Hematopoietic multipotent progenitor cell (in vitro differentiated cells): ENCODE measurements at places on chromosomes 4 and X.

- DNase-seq: no peak
Observed at GRCh38 chr4:112279025-112279881, 6.5 kb downstream of the TIFA start.

GRCh38 chr4:164943192-164943591, 34.3 kb downstream of the TRIM61 start:
- DNase-seq: no peak

DNA sequence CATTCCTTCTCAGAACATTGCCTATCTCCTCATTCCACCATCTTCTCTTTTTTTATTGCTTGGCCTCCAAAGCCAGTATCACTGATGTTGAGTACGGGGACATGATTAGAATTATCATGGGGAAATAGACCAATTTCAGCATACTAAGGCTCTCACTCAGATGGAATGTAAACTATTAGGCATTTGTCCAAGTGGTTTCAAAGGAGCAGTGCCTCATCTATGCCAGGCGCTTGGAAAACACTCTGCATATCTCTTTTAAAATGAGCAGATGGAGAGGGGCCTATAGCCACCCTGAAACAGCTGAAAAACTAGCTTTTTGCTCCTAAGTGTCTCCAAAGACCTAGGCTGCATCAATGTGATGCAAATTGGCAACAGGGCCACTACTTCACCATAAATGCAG, 150.8 kb upstream of the DIPK2B start:
- DNase-seq: no peak

GRCh38 chr4:146182443-146182842, 6.9 kb downstream of the LSM6 start:
- no peak for DNase-seq

DNA sequence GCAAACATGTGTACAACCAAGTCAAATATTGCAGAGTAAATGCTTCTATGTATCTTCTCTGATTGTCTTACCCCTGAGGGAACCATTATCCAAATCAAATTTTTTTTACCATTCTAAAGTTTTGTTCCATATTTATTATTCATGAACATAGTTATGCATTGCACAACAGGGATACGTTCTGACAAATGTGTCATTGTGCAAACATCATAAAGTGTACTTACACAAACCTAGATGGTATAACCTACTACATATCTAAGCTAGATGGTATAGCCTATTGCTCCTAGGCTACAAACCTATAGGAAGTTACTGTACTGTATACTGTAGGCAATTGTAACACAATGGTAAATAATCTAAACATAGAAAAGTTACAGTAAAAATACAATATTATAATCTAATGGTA, 23.4 kb downstream of the BEX3 start:
- no peak for DNase-seq

- peak; percentile 6 for DNase-seq
Observed at GRCh38 chrX:107978707-107979307, 3.4 kb downstream of the TEX13B start.

- peak; percentile 82 for DNase-seq
Observed at GRCh38 chr4:40316333-40316781, 18.8 kb upstream of the CHRNA9 start.

GRCh38 chrX:31894152-31894551, 822.3 kb upstream of the FTHL17 start:
- DNase-seq: no peak

- DNase-seq: peak; percentile 1
Observed at GRCh38 chrX:35841872-35842271, 43.7 kb downstream of the MAGEB16 start.

- no peak for DNase-seq
Observed at GRCh38 chr4:120754590-120754989, 167.9 kb downstream of the PRDM5 start.

- no peak for DNase-seq
Observed at GRCh38 chrX:13968198-13968597, 61.5 kb downstream of the GEMIN8 start.

DNA sequence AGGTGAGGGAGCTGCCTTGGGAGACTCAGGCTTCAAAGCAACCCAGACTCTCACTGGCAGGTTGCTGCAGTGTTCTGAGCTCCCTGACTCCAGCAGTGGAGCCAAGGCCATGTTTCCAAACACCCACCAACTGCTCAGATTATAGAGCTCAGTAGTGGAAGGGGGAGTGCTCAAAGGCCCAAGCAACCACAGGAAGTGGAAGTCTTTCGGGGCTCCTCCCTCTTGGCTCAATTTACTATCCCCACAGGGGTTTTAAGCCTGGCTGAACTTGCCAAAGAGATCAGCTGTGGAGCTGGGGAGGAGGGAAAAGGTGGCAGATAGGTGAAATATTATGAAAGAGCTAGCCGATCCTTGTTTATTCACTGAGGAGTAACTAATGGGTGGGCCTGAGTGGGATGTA, 82.5 kb downstream of the HPRT1 start:
- no peak for DNase-seq

- no peak for DNase-seq
Observed at GRCh38 chr4:97404876-97405523, 738.3 kb downstream of the STPG2 start.

DNA sequence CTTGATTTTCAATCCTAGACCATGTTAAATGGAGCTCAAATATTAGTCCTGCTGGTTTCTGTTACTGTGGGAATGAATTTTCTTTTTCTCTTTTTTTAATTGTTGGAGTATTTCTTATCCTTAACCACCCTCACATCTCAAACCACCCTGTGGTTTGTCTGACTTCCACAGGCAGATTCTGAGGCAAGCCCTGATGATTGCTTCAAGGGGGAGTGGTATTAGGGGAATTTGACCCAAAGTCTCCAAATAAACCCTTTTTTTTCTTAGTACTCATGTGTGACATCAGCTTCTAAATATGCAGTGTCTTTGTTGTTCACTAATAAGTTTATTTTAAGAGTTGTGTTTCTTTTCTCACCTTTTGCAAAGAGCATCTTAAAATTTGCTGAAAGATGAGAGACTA, 810.3 kb downstream of the IL1RAPL1 start:
- no peak for DNase-seq

- no peak for DNase-seq
Observed at GRCh38 chr4:52873191-52873590, 11.1 kb downstream of the RASL11B start.

DNA sequence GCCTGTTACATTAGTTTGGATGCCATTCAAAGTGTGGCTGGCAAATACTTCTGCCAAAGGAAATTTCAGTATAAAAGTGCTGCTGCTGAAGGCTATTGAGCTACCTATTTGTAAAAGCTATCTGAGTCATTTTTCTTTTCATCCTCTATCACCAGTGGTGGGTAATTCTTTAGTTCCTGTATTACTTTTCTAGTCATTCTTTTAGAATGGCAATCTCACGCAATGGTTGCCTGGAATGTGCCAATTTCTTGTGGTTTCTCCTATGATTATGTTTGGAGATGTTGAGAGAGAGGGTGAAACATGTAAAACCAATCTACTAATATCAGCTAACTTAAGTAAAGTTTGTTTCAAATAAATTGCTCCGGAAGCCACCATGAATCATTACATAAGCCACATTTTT, 685.0 kb downstream of the RAPGEF2 start:
- DNase-seq: no peak

- DNase-seq: no peak
Observed at GRCh38 chr4:95450294-95450693, 98.5 kb downstream of the UNC5C start.

- no peak for DNase-seq
Observed at GRCh38 chr4:60389633-60390032, 810.5 kb upstream of the ADGRL3 start.
